Stimulated activated CD8-positive, alpha-beta memory T cell treated with anti-CD3 and anti-CD28 coated beads, Interleukin-4, amount 100 ng/mL, for 1 hour (primary cell): ENCODE measurements at places on chromosomes 3 and 15.

DNA sequence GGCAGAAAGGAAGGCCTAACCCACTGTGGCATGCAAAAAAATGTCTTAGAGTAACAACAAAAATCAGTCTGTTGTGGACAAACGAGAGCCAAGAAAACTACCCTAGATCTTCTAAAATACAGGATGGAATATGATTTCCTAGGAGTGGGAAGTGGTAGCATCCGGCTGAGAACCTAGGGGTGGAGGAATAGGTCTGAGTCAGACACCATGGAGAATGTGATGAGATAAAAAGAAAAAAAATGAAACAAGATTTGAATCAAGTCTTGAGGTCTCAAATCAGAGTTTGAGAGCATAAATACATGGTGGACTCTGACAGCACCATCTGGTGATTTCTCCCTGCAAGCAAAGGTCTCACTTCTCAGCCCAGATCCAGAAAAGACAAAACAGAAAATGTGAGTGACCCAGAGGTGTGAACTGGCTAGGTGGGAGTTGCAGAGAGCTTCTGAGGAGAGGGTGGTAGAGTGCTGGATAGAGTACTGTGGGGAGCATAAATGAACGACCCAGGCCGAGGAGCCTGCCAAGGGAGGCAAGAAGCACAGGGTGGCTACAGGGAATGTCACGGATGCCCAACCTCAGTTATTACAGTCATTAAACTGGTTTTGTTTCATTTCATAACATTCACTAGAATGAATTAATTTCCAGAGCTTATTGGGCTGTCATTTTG lies 27.6 kb upstream of the VEPH1 start:
- DNase-seq, result no peak

- DNase-seq, result no peak
Measured at GRCh38 chr3:66177026-66177425, 43.8 kb upstream of the SLC25A26 start.

- no peak for DNase-seq
Measured at GRCh38 chr3:120090422-120090821, 3.8 kb downstream of the GSK3B start.

- DNase-seq, result no peak
Measured at GRCh38 chr3:188230962-188231361, 77.0 kb downstream of the LPP start.

DNA sequence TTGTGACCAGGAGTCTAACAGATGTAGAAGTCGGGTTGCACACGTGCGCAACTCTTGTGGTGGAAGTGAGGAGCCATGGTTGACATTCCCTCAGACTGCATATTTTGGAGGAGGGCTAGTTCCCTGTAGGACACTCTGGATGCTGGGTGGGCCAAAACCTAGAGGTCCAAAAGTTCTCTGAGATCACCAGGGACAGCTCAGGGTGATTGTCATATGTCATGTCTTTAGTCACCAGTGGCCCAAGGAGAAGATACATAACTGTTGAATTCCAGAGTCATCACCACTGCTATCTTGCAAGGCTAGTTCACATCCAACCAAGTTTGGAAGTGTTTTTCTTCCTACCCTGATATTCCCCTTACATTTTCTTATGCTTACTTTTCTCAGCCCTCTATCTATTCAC lies 95.2 kb upstream of the C3orf80 start:
- no peak for DNase-seq

DNA sequence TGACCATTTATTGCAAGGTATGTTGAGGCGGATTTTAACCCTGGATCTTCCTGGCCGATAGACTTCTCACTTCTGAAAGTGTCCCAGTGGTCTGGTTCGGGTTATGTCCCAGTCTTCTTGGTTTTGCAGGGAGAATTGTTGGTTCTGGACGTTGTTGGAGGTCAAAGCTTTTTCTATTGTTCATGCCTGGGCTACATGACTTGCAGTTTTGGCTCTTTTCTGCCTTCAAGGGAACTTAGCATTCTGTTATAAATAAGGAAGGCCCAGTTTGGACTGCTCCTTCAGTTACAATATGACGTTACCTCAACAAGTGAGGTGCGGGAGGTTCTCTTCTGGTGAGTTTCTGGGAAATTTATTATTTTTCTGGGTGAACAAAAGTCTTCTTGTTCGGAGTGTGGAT lies 614.3 kb downstream of the DIPK2A start:
- DNase-seq, result no peak

DNA sequence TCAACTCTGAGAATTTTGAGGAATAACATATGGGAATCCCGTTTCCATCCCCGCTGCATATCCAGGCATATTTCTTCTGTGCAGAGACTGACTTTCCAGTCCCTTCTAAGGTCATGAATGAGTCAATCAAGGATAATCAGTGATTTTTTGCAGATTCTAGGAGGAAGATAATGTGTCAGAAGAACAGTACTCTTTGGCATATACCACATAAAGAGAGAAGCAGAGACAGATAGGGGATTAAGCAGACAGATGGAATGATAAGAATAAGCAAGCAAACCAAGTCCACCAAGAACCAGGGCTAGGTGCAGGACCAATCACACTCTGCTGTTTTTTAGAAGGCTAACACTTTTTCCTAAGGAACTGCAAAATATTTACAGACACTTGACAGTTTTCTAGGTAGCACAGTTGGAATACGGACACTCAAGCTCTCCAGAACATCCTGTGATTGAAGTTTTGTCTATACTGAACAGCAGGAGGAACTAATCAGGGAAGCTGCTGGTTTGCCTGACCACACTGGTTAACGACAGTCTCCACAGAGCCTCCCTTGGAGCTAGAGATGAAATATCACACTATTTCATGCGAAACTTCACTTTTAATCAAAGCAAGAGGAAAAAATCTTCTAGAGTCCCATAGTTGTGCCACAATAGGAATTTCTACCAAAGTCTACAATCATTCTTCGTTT lies 450.0 kb upstream of the KCNMB2 start:
- no peak for DNase-seq

- DNase-seq, result no peak
Measured at GRCh38 chr3:183430325-183430957, 2.0 kb upstream of the MCF2L2 start.

DNA sequence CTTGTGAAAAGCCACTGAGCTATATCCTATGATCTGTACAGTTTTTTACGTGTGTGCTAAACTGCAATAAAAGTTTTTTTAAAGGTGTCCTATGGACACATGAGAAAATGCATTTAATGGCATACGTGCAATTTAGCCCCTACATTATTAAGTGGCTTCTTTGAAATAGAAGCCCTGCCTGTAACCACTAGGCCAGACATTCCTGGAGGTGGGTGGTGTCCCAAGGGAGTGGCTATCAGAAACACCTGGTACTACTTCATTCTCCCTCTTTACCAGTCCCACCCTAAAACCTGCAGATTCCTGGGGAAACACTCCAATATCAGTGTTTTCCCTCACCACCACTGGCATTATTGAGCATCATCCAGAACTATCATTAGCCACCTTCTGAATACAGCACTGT lies 100.0 kb downstream of the OXNAD1 start:
- DNase-seq, result no peak

GRCh38 chr15:79179108-79179561 lies 88.6 kb upstream of the RASGRF1 start:
- no peak for DNase-seq

DNA sequence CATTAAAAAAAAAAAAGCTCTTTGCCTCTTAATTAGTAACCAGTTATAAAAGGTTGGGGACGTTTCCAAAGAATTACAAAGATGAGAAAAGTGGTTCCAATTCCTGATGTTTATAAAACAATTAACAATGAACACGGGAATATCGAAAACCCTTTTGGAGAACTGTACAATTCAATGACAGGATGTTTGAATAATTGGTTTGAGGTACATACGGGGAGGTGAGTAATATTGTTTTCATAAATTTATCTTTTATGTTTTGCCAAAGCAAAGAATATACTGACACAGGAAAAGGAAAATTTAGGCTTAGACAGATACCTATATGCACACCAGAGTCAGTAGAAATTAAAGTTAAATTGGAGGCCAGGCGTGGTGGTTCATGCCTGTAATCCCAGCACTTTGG lies 94.6 kb upstream of the LMOD3 start:
- no peak for DNase-seq

DNA sequence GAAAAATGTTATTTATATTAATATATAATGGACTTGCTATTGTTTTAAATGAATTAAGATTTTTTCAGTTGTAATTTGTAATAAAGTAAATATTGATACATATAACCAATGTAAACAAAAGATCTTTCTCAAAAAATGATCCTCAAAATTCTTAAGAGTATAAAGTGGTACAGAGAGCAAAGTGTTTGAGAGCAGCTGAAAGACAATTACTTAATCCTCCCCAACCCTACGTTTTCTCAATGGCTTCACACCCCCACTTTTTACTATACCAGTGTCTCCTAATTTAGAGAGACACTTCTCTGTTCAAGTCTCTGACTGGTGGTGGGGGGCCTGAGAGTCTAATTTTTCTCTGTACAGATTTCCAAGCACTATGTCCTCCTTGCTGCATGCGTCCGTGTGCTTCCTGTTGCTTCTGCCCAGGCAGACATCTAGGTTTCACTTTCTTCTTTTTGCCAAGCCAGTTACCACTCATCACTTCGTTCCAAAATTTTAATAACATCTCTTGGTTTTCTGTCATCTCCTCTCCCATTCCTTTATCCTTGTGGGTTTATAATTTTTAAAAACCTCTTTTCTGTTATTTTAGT lies 276.3 kb upstream of the DNAJC19 start:
- DNase-seq, result no peak

GRCh38 chr3:169060037-169060436 lies 603.5 kb downstream of the MECOM start:
- DNase-seq, result no peak

DNA sequence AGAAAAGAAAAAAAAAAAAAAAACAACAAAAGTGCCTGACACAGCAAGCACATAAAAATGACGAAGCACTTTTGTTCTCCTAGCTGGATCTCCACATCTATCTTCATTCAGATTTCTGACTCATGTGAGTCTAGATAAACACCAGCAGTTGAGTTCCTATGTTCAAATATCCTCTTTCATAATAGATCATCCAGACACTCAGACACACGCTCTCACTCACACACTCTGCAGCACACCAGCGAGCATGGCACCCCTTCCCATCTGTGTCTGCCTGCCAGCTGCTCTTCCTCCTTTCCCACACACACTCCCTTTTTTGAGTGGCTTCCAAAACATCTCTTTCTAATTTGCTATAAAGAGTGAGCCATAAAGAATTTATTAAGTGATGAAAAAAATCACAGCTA lies 19.8 kb upstream of the CELF6 start:
- DNase-seq, result no peak

GRCh38 chr15:27993996-27994780 lies 104.9 kb downstream of the OCA2 start:
- no peak for DNase-seq

GRCh38 chr15:54506977-54507524 lies 528.8 kb downstream of the UNC13C start:
- DNase-seq, result no peak
